ENCODE measurements at places on chromosomes 13 and 19.

- no peak for DNase-seq
Observed at GRCh38 chr19:55704494-55705245, 29.6 kb downstream of the EPN1 start.

- DNase-seq: no peak
Observed at GRCh38 chr13:98677398-98677797, 75.1 kb downstream of the SLC15A1 start.

DNA sequence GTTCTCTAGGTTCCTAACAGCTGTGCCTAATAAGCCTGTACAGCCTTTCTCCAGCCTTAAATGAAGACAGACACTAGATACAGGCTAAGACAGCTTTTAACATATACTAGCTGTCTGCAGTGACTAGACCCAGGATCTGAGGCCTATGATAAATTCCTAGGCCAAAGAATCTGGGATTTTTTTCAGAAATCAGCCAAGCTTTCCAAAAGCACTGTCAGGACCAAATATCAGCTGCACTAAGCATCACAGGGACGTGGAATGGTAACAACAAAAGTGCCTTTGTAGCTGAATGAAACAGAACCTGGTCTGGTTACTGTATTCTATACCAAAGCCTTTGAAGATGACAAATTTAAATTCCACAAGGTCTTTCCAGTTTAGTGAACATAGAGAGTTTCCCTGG lies 77.9 kb upstream of the DOCK9 start:
- DNase-seq: no peak

DNA sequence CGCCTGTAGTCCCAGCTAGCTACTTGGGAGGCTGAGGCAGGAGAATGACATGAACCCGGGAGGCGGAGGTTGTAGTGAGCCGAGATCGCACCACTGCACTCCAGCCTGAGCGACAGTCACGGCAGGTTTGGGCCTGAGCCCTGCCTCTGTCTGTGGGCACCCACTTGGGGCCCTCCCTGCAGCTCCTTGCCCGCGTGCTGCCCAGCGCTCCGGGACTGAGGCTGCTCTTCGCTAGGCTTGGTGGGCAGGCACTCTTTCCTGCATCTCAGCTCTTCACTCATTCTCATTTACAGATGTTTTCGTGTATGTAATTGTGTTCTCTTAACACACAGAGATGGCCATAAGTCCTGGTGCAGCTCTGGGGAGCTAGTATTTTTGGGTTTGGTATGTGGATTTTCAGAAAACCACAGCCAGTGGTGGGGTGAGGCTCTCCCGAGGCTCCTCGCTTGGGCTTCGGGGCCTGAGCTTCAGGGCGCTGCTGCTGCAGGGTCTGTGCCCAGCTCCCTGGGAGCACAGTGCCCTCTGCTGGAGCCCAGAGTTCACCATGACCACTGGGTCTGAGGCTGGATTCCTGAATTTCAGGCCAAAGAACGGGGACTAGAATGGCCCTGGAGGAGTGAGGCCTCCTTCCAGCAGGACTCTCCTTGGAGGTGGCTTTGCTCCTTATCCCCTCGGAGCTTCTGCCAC lies 15.2 kb downstream of the UPF1 start:
- peak; percentile 36 for DNase-seq

- no peak for DNase-seq
Observed at GRCh38 chr19:24054044-24054935, 32.7 kb upstream of the ZNF254 start.

DNA sequence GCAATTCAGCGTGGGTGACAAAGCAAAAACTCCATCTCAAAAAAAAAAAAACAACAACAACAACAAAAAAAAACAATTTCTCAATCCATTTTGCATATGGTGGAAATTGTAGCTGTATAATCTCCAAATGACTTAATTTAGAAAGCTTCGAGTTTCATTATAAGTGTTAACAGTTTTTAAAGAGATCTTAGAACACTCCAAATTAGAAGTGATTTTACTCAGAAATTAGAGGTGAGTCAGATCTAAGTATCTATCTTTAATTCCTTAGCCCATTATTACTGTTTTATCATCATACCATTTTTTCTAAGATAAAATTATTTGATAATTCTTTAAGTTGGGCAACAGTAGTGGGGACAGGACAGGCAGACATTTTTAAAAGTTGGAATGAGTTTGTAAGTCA lies 60.5 kb downstream of the ZMYM2 start:
- DNase-seq: no peak

- no peak for DNase-seq
Observed at GRCh38 chr13:110227864-110228643, 78.9 kb downstream of the COL4A1 start.

DNA sequence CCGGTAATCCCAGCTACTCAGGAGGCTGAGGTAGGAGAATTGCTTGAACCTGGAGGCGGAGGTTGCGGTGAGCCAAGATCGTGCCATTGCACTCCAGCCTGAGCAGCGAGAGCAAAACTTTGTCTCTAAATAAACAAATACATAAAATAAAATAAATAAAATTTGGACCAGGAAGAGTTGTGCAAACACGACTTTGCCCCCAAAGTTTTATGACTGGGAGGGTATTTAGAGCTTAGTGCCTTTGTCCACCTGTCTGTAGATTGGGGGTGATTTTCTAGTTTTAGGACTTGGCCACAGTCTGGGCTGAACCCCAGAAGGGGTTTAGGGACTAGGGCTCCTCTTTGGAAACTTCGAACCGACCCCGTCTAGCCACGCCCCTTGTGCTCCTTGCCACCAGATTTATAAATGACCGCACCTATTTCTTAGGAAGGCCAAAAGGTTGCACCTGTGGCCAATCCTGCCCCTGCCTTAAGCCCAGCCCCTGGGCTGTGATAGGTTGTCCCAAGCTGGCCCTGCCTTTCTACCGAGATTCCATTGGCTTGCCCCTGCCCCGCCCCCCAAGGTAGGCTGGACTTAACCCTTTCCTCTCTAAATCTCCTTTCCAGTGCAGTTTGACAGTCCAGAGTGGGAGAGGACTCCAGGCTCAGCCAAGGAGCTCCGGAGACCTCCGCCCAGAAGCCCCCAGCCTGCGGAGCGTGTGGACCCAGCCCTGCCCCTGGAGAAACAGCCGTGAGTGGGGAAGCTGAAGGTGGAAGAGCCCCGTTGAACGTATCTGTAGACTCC lies 5.3 kb downstream of the SHD start:
- no peak for DNase-seq

DNA sequence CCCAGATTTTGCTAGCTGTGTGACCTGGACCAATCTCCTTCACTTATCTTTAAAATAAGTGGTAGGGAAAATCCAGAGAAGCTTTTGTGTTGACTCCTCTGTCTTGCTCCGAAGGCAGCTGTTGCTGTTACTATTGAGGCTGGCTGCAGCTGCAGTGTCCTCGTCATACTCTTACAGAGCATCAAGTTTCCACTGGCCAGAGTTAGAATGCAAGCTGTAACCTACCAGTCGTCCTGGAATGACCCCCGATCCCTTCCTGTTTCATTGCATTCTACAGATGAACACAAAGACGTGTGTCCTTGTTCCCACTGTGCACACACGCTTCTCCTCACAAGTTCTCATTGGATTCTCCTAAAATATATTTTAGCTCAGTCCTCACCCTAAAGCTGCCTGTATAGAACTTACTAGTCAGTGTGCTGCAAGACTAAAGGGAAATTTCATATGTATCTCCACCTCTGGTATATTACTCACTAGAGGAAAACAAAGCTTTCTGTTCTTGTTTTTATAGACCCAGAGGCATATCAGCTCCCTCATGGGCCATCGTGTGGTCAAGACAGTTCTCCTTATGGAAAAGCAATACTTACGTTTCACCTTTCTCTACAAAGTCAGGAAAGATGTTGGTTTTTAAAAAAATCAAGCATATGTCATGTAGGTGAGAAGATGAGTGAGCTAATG lies 589.8 kb downstream of the LMO7 start:
- no peak for DNase-seq

GRCh38 chr19:623974-624373 lies 9.4 kb downstream of the POLRMT start:
- DNase-seq: no peak

GRCh38 chr19:41023193-41023592 lies 32.1 kb downstream of the CYP2B6 start:
- no peak for DNase-seq

DNA sequence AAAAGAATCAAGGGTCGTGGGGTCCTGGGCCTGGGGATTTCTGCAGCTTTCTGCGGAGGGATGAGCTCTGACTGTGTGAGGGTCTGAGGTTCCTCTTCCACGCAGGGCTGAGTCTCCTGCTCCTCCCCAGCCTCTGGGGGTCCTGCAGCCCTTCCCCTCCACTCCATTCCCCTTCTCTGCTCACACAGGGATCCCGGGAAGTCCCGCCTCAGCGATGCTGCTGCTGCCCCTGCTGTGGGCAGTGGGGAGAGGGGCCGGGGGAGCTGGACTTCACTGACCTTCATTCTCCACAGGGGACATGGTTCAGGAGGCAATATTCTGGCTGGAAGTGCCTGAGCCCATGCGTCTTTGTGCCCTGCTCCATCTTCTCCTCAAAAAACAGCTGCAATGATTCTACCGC lies 26.2 kb upstream of the CD33 start:
- DNase-seq: no peak

GRCh38 chr19:28701491-28701890 lies 511.5 kb downstream of the UQCRFS1 start:
- no peak for DNase-seq

GRCh38 chr13:75256922-75257321 lies 225.0 kb downstream of the TBC1D4 start:
- DNase-seq: no peak

DNA sequence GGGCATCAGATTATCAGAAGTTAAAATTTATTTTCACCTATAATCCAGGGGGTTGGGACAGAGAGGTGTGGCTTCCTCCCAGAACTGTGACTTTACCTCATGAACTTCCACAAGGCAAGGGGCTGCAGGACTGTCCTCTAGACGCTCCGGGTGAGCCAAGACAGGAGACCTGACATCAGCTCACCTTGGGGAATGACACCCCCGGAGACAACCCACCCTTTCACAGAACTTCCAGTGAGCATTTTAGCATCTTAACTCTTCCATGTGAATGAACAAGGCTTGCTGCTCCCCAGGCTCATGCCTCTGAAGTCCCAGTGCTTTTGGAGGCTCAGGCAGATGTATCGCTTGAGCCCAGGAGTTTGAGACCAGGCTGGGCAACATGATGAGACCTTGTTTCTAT lies 29.4 kb upstream of the TFDP1 start:
- DNase-seq: no peak

Measured in stimulated activated CD8-positive, alpha-beta memory T cell treated with anti-CD3 and anti-CD28 coated beads, Interleukin-2, amount 100 ng/mL, for 48 hours (primary cell).